NCI-H2029 treated with DMSO at 0.1 percent for 48 hours (cell line): ENCODE measurements at places on chromosomes 7 and 10.

- no peak for DNase-seq
These were observed 120.2 kb downstream of the NT5C2 start for GRCh38 chr10:103072891-103073290.

DNA sequence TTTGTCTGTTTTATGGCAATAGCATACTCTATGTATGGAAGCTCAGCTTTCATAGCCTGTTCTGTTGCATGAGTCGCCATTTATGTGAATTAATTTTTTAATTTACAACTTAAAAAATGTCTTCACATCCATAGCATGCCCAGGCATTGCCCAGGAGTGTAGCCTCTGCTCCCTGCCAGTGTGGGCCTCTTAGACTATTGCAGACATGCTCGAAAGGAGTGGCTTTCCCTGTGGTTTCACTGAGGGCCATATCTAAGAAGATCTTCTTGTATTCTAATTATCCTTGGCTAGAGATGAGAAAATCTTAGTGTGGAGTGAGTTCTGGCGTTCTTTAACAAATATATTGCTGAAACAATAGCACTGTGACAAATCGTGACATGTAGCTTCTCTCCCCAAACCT, 35.3 kb downstream of the PCBD1 start:
- no peak for DNase-seq

- DNase-seq: no peak
These were observed 69.5 kb downstream of the SORCS1 start for GRCh38 chr10:107094824-107095522.

- no peak for DNase-seq
These were observed 33.5 kb upstream of the RHOBTB1 start for GRCh38 chr10:60977161-60978122.

DNA sequence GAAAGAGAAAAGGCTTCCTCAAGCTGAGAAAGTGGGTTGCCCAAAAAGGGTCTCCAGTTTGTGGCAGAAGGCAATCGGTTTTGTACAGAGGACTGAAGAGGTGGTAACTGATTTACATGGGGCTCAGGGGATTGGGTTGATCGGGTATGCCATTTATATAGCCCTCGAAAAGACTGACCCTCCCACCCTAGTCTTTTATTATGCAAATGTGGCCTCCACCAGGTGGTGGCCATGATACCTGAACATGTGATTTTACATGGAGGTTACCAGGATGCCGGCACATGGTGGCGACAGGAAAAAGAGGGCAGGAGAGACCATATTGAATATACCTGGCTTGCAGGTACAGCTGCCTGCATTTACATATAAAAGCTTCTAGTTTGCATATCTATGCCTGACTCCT, 36.7 kb downstream of the ATE1 start:
- no peak for DNase-seq

GRCh38 chr7:115679976-115680375, 350.6 kb downstream of the TFEC start:
- DNase-seq: no peak

DNA sequence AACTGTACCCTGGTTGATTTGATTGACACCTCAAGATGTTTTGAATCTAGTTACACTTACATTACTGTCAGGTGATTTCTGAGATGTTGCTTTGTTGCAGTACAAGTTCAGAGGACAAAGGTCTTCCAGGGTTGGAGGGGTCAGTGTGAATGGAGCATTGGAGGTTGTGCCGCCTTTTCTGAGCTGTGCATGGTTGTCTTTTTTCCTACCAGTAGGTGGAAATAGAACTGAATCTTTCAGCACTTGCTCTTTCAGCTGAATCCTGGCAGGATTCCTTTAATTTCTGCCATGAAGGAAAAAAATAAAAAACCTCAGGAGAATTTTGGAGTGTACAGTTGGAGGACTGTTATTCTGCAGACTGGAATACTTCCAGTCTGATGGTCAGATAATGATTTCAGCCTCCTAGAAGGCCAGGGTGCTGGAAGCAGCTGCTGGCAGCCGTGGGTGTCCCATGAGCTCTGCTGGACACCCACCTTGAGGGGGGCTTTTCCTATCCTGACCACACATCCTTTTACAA, 82.7 kb downstream of the PLCE1 start:
- DNase-seq: no peak

GRCh38 chr10:73413108-73413527, 740 bp downstream of the ANXA7 start:
- peak; percentile 36 for DNase-seq

- DNase-seq: no peak
These were observed 9.3 kb upstream of the TET1 start for GRCh38 chr10:68550747-68551411.

GRCh38 chr7:123148813-123149212, 51.0 kb downstream of the SLC13A1 start:
- no peak for DNase-seq

DNA sequence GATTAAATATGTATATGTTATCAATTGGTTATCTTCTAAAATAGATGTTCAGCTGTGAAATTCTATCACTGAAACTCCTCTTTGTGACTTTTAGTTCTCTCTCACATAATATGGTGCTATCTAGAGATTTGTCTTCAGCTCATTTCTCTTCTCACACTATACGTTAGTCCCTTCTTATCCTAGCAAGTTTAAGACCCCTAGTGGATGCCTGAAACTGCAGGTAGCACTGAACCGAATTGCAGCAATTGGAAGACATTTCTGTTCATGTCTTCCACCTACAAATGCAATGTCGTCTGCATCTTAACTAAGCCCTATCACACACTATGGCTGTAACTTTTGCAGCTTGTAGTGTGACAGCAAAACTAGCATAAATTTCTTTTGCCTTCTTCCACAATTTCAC, 442.7 kb upstream of the POM121L12 start:
- DNase-seq: no peak

GRCh38 chr10:132433671-132434340, 36.8 kb downstream of the PWWP2B start:
- no peak for DNase-seq

DNA sequence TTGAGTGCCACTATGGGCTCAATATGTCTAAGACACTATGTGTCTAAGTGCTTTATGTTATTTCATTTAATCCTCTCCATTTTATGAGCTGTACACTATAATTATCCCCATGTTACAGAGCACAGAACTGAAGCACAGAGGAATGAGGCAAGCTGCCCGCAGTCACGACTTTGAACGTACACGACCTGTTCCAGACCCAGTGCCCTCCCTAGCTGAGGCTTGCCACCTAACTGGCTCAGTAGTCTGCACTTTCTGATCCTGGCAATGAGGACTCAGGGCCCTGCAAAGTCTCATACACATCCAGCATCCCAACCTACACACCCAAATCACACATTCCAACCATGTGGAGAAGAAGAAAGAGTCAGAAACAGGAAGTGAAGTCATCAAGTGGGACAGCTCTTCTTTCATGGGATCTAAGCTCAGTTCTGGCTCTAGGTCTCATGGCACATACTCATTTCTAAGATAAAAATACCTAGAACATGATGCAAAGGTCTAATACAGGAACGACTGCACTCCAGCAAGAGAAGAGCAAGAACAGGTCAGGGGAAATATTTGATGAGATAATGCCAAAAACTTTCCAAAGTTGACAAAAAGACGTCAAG, 42.4 kb upstream of the DDC start:
- no peak for DNase-seq

DNA sequence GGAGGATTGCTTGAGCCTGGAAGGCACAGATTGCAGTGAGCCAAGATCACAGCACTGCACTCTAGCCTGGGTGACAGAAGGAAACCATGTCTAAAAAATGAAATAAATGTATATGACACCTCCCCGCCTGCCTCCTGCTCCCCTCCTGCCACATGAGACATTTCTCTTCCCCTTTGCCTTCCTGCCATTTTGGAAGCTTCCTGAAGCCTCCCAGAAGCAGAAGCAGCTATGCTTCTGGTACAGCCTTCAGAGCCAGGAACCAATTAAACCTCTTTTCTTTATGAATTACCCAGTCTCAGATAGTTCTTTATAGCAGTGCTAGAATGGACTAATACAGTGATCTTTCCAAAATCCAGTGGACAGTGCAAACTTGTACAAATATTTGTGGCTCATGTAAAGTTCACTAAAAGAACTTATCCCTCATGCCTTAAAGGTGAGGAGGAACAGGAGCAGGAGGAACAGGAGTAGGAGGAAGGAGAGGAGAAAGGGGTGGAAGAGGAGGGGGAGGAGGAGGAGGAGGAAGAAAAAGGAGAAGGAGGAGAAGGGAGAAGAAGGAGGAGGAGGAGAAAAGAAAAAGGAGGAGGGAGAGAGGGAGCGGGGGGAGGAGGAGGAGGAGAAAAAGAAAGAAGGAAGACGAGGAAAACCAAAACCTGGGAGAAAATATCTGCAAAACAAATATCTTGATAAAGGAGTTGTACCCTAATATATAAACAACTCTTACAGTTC, 2.8 kb upstream of the ABI1 start:
- DNase-seq: no peak
